ENCODE measurements at places on chromosomes 2 and 18.
A peak's percentile ranks its signal among the peaks of the same experiment; 100 is the strongest.

DNA sequence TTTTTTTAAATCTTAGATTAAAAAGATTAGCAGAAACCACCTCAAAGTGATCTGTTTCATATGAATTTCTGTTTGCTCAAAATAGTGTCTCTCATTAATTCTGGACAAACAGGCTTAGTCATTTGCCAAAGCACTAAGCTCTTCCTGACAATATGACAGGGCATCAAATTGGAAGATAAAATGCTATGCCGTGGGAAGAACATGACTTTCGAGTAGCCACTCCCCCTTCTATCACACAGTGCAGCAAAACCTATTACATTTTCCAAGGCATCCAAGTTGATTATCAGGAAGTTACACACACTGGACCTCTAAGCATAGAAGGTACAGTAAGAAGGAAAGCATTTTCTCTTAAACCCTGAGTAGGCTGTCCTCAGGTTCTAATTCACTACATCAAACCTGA lies 89.5 kb downstream of the STK39 start:
- peak; percentile 39 for DNase-seq

- no peak for DNase-seq
These were observed 29.4 kb downstream of the ACKR3 start for GRCh38 chr2:236599059-236599458.

DNA sequence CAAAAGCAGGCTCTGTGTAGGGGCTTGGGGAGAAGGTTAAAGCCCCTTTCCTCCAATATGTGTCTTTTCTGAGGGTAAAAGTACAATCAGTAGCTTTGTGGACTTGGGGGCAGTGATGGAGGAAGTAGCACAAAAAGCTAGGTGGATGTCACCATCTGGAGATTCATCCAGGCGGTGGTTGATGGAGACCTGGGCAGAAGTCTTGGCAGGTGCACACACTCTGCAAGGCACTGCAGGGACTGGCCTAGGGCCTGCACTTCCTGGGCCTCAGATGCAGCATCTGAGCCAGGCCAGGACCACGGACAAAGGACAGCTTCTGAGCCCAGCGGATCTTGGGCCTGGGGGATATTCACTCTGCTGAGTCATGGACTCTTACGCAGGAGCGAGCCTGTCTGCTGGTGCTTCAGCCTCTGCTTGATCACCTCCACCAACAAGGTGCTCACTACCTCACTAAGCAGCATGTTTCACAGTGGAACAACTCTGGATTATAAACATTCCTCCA lies 391.1 kb downstream of the TNS1 start:
- DNase-seq, result no peak

GRCh38 chr2:240269380-240269779 lies 128.9 kb upstream of the OTOS start:
- no peak for DNase-seq

DNA sequence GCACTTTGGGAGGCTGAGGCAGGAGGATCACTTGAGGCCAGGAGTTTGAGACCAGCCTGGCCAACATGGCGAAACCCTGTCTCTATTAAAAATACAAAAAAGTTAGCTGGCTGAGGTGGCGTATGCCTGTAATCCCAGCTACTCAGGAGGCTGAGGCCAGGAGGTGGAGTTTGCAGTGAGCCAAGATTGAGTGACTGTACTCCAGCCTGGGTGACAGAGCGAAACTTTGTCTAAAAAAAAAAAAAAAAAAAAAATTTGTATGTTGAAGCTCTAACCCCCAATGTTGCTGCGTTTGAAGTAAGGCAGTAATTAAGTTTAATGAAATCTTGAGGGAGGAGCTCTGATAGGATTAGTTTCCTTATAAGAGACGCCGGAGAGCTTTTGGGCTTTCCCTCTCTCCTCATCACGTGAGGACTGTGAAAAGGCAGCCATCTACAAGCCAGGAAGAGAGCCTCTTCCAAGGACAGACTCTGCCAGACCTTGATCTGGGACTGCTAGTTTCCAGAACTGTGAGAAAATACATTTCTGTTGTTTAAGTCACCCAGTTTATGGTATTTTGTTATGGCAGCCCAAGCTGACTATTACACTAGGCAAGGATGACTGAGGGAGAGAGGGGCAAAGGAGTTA lies 11.5 kb upstream of the PNPT1 start:
- DNase-seq, result no peak

DNA sequence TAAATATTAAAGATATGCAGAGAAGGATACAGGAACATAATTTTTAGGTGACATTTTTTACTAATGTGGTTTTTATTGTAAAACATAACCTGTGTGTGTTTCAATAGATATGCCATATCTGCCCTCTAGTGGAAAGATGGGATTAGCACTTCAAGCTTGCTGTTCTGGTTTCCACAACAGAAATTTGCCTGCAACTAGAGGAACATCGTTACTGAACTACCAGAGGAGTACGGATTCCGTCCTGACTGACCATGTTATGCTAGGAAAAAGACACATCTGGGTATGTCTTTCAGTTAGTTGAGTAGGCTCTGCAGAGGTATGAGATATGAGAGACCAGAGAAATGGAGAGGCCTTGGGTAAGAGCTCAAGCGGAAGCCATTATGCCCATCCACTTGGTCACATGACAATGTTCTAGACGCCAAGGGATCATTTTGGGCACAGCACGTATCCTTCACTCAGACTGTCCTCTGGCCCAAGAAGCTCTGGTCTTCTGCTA lies 104.9 kb downstream of the MBD2 start:
- peak; percentile 58 for DNase-seq

DNA sequence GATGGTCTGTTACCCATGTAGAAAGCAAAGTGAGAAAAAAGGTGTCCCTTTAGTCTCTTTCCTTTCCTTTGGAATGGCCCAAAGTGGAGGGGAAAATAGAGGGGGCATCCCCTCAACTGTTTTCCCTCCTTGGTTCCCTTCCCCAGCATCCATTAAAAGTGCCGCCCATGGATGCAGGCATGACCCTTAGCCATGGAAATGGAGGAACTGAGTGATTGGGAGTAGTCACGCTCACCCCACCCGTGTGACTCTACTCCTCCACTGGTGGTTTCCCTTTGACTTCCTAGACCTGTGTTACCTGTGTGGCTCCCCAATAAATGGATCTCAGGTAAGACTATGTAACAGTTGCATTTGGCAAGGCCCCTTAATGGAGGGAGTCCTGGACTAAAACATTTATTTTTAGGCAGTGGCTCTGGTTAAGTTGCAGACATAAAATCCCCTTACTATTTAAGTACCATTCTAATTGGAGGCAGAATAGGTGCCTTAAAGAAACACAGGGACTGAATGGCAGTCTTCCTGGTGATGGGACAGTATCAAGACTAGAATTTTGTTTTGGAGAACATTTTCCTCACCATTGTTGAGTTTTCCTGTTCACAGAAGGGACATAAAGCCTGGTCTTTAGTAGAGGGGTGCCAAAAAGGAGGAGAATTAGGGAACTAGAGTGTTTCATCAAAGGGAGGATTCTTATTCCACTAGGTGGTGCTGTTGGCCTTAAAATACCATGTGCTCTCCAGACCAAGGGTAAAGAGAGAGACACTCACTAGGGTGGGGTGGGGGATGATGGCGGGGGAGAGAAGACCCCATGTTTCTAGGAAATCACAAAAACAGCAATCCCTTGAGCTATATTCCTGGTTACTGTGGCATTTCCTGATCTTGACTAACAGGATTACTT lies 25.7 kb upstream of the PLA2R1 start:
- no peak for DNase-seq

DNA sequence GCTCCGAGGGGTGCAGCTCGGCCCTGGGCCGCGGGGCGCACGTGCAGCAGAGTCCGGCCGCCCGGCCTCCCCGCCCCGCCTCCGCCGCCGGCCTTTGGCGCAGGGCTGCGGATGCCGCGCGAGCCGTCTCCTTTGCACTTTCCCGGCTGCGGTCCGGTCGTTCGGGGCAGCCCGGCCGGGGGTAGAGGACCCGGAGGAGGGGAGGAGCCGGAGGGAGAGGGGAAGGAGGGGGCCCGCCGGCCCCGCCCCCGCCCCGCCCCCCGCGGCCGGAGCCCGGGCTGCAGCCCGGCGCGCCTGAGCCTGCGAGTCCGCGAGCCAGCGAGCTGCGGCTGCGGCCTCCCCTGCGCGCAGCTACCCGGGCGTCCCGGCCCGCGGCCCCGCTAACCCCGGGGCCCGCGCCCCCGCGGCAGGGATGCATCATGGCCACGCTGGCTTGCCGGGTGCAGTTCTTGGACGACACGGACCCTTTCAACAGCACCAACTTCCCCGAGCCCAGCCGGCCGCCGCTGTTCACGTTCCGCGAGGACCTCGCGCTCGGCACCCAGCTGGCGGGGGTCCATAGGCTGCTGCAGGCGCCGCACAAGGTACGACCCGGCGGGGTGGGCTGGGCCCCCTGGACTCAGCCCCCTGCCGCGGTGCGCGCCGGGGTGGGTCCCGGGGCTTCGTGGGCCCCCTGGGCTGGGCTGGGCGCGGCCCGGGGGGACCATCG lies at the start of gene FHOD3:
Gene FHOD3, plus strand, starts transcription at position 297 of the 709 bp plus-strand sequence. Its CDS starts 123 bp downstream, at position 420.
- no peak for DNase-seq

- no peak for DNase-seq
These were observed 33.7 kb downstream of the SLC9A4 start for GRCh38 chr2:102506743-102507142.

GRCh38 chr2:215505044-215505786 lies 69.3 kb upstream of the FN1 start:
- DNase-seq, result no peak

DNA sequence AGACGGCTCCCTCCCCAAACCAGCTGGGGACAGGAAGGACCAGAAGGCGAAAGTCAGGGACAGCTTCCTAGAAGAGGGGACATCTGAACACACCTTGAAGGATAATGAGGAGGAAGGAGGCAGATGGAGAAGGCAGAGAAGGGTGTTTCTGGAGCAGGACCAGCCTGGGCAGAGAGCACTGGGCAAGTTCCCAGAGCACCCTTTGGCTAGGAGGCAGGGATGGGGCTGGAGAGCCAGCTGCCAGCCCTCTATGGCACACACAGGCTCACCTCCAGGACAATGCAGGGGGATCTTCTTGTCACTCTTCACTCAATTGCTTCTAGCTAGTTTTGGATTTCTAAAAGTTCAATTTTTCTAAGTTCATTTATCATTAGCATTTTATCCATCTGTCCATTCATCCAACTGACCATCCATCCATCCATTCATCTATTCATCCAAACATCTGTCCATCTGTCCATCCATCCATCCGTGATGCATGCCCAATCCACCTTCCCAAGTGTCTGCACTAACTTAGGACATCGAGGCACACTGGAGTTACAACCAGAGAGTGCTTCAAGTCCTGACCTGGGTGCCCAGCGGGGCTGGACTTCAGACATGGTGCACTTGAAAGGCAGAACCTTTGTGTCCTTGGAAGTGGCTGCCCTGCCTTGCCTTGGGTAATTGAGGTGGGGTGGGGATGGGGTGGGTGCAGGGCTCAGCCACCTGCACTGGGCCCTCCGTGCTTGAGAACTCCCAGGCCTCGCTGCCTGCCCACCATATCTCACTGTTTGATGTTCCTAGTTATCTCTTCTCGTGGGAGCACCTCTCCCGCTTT lies 42.5 kb downstream of the INHBB start:
- no peak for DNase-seq

- no peak for DNase-seq
These were observed 9.7 kb upstream of the CIB4 start for GRCh38 chr2:26650713-26651469.

DNA sequence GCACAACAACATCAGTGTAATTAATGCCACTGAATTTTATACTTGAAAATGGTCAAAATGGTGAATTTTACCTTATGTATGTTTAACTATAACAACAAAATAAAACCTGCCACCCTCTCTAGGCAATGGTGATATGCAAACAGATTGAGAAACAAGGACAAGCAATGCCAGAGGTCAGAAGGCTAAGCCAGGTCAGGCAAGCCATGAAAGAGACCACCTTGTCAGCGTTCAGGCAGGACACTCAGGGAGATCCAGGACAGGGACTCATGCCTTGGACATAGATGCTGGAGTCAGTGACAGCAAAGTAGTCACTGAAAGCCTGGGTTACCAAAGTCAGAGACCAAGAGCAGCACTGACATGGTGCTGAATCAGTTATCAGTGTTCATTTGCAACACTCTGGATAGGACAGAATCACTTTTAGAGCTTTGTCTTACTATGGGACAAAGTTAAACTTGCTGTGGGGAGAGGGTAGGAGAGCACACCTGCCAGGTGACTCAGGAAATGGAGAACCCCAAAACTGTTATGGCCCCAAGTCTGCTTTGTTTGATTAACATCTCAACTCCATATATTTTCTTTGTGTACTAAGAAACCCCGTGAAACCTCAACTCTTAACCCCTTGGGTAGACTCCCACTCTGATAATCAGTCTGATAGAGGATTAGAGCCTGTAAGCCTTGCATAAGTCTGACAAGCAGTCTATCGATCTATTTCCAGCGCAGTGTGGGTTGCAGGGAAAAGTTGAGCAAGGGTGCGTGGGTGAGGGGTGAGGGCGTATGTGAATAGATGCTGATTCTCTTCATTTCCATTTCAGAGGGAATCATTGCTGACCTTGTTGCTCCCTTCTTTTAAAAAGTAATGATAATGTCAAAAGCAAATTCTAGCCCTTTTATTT lies 48.7 kb upstream of the ZNF385B start:
- DNase-seq, result no peak

DNA sequence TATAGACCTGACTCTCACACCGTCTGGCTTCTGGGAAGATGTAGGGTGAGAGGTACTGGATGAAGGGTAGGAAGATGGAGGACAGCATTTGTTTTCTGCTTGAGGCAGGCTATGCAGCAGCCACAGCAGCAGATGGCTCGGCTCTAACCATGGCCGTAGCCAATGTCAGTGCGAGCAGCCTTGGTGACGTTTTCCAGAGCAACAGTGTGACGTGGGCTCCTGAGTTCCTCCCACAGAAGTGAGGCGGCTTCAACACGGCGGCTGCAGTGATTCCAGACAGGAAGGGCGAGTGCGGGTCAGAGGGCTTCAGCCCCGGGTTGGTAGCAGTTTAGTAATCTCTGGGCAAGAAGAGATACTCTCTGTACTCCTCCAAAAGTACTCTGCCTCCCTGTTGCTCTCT lies 133.0 kb upstream of the MYT1L start:
- DNase-seq, result no peak

DNA sequence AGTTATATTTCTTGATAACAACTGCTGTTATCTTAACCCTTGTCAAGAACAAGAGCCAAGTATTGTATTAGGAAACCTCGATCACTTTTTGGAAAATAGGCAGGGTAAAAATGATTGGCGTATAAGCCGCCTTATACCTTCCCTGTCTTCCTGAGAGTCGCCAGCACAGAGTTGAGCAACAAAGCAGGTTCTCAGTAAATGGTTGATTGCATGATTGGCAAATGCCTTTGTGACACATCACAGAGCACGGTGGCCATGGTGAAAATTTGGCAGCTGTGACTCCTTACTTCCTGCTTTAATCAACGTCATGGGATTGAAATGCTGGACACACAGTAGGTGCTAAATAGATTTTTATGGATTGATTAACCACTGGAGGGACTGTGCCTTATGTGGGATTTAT lies 3.9 kb upstream of the KLHL29 start:
- no peak for DNase-seq

DNA sequence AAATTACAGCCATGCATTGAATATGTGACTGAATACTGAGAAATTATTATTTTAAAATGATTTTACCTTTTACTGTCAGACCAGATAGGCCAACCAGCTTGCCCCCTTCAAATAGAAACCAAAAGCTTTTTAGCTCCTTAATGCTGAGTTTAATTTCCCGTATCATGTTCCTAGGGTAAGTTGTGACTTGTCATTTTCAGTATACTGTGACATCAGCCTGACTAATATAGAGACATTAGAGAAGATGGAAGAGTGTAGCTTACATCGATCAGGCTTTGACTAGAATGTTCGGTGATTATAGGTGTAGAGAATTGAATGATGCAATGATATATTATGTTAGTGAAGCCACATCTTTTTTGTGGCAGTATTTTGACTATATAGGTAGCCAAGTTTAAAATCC lies 50.6 kb upstream of the ZEB2 start:
- DNase-seq, result no peak

- DNase-seq, result no peak
These were observed 83.7 kb downstream of the FMNL2 start for GRCh38 chr2:152418688-152419087.

- DNase-seq, result no peak
These were observed 263.1 kb downstream of the TNS1 start for GRCh38 chr2:217739741-217740140.
